ENCODE measurements at places on chromosomes 11 and 22. TPM values are rescaled to one million over a fixed set of nuclear protein-coding genes. Genes with fewer than 3 reads are reported as not detected.

DNA sequence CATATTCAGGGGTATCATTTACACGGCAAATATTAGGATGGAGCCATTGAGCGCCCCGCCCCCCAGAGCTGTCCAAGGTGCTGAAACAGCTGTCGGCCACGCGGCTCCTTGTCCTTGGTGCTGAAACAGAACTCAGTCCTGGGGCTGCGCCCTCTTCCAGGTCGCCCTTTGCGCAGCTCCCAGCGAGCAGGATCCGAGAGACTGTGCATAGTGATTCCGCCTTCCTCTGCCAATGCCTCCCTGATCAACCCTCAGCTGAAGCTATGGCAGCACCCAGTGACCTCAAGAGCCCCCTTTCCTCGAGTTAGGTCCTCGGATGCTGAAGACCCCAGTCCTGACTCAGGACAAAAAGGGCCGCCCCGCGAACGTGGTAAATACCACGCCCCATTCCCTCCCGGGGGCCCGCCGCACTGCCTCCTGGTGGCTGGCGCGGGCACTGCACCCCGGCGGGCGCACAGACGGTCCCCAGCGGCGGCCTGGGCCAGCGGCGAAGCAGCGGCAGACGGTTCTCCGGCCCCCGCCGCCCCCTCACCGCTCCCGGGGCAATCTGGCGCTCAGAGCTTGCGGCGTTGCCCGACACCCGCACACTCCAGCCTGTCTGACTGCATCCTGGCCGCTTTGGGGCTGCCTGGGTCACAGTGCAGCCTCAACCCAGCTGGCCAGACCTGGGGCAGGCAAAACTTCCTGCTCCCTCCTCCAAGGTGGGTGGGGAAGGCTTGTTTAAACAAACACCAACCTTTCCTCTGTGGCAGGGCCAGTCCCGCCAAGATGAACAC, 13.4 kb downstream of the SYT7 start:
- peak; percentile 86 for DNase-seq

GRCh38 chr22:22865311-22866072, 22.1 kb upstream of the IGLL5 start:
- DNase-seq, result no peak

DNA sequence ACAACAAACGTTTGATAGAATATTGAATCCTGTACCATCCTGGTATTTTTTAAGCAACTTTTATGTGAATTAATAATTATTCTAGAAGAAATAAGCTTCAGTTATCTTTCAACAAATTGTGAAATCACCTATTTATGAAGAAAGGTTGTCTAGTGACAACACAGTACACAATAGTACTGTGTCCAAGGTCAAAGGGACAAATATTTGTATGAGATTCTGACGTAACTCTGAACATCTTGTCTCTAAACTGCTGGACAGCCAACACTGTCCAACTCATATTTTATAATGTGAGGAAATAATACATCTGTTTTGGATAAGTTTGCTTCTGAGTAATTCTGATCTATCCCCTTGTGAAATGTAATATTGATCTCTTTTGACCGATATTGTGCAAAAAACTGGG, 18.9 kb downstream of the CASP5 start:
- DNase-seq, result no peak

DNA sequence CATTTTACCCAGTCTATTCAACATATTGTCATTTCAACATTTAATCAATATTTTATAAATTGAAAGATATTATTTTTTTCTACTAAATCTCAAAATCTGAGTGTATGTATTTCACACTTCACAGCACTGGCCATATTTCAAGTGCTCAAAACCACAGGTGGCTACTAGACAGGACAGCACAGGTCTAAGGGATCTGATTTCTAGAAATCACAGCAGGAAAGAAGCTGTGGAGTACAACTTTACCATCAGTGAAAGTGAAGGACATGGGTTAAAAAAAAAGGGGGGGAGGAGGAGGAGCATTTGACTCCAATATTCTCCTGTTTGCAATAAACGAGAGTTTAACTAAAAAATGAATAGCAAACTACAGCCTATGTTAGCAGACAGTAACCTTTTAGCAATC, 4.5 kb downstream of the PRDM10 start:
- no peak for DNase-seq

DNA sequence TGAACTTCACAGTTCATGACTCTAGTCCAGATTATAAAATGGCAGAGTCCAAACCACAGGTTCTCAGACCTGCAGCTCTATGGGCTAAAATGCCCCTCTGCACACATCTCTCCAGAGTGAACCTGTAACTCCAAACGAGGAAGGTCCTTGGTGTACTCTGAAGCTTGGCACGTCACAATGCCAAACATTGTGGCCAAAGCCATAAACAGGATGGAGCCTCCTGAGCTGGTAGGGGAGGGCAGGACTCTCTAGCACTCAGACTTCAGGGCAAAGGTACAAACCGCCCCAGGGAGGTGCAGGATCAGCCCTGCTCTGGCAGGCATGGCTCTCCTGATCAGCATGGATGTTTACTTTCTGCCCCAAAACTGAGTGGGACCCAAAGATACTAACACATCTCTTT, 2.3 kb downstream of the SCUBE2 start:
- DNase-seq, result no peak

- no peak for DNase-seq
Observed at GRCh38 chr11:19631712-19632498, 80.7 kb upstream of the NAV2 start.

DNA sequence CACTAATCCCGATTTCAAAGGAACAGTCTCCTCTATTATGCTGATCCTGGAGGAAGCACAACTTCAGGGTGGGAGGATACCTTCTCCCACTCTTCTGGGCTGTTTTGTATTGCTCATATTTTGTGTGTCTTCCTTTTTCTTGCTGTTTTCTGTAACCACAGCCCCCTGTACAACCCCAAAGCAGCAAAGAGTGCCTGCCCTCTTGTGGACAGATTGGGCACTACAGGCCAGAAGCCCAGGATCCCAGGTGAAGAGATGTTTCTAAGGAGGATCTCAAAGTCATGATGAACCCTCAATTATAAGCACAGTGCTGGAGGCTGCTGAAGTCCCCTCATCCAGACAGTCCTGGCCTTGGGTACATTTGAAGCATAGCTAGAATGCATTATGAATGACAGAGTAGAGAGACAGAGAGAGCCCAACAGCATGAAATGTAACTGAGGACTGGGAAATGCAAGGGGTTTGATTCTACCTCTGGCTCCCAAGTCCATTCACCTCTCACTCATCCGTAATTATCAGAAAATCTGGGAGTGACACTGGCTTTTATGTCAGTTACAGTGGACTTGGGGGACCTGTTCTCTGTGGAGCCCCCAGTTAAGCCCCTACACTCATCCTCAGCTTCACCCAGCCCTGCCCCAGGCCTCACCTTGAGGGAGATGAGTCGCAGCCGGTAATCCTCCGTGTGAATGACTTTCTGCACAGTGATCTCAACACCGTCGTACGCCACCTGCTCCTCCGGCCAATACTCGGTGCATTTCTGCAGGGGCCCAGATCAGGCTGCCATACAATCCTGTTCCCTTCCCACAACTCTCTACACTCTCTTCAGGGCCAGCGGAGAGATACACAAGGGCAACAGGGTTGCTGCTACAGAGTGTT, 6.2 kb upstream of the IGSF22 start:
- DNase-seq, result peak; percentile 76

The SLC29A2 gene
- 1.6 TPM for total RNA-seq
